Upper lobe of left lung (tissue), 6 donors: ENCODE measurements at places on chromosomes 5 and 9. TPM values are rescaled to one million over a fixed set of nuclear protein-coding genes. Genes with fewer than 3 reads are reported as not detected.

GRCh38 chr9:136212345-136212950 lies 7.5 kb upstream of the LHX3 start:
- H3K27ac ChIP-seq, result no peak overlapping the region
- no peak overlapping the region for H3K4me3 ChIP-seq
- H3K4me1 ChIP-seq, result no peaks in the 10 kb centered on the region
- H3K27me3 ChIP-seq, result no peaks in the 10 kb centered on the region
- no peak for DNase-seq
- peaks cover 31% of the 10 kb centered on the region for H3K36me3 ChIP-seq

GRCh38 chr9:16333691-16334090 lies 536.8 kb downstream of the BNC2 start:
- no peak overlapping the region for H3K4me3 ChIP-seq
- H3K4me1 ChIP-seq, result no peaks in the 10 kb centered on the region
- no peaks in the 10 kb centered on the region for H3K27me3 ChIP-seq
- no peaks in the 10 kb centered on the region for H3K36me3 ChIP-seq
- DNase-seq, result no peak

DNA sequence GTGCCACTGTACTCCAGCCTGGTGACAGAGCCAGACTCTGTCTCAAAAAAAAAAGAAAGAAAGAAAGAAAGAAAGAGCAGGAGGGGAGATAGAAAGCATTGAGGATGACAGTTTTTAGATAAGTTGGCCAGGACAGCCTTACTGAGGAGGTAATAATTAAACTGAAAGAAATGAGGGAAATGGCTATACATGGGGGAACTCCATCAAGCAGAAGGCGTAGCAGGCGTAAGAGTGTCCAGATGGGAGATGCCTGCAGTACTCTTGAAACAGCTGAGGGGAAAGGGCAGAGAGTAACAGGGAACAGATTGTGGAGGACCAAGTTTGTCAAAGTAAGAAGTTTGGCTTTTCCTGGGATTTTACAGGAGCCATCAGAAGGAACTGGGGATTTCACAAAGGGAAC lies 57.5 kb downstream of the HMGCS1 start:
- H3K36me3 ChIP-seq, result no peaks in the 10 kb centered on the region
- H3K27me3 ChIP-seq, result no peaks in the 10 kb centered on the region
- H3K27ac ChIP-seq, result no peak overlapping the region
- no peak for DNase-seq
- H3K4me1 ChIP-seq, result peaks cover 5% of the 10 kb centered on the region
- H3K4me3 ChIP-seq, result no peak overlapping the region

GRCh38 chr9:116476935-116477381 lies 210.1 kb upstream of the TRIM32 start:
- no peak for DNase-seq
- no peaks in the 10 kb centered on the region for H3K4me1 ChIP-seq
- no peaks in the 10 kb centered on the region for H3K27me3 ChIP-seq
- H3K4me3 ChIP-seq, result no peak overlapping the region

DNA sequence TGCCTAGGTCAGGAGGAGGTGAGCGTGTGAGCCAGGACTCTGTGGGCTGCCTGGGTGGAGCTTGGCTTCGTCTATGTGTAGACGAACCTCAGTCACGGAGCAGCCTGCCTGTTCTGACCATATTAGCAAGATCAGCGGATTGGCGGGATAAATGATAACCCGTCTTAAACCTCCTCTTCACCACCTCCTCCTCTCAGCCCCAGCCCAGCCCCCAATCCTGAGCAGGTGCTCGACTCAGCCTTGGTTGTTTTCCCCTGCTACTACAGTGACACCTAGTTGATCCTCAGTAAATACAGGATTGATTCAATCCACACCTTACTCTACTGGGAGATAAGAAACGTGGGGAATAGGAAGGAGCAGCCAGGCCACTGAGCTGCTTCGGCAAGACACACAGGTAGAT lies 286.1 kb downstream of the IRX2 start:
- no peak overlapping the region for H3K4me3 ChIP-seq
- no peak for DNase-seq
- H3K27ac ChIP-seq, result no peak overlapping the region

DNA sequence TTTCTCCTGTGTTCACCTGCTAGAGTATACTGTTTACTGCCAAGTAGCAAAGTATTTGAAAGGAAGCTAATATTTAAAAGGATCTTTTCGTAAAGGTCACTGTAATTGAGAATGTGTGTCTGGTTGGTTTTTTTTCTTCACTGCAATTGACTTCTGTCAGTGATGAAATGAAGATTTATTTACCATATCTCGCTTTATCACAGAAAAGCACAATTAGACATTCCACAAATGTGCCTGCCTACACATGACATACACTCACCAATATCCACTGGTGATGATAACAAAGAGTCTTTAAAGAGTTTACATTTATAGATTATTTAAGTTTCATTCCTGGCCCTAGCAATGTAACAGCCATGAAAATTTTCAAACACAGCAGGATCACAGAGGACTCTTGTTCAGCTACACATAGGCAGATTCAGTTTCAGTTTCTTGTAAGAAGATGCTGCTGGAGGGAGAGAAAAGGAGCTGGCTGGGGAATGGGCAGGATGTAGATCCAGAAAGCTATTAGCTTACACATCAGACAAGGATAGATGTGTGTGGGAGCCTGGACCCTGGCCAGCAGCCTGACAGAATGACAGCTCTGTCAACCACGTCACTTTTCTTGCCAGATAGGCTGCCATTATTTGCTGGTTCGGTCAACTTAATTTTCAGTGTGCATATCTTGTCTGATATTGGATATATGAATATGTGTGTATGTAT lies 104.0 kb downstream of the GDNF start:
- no peak overlapping the region for H3K27ac ChIP-seq
- DNase-seq, result no peak
- H3K4me3 ChIP-seq, result no peak overlapping the region
- H3K36me3 ChIP-seq, result peaks cover 3% of the 10 kb centered on the region
- H3K27me3 ChIP-seq, result no peaks in the 10 kb centered on the region

Gene ANKRD31
- not detected for total RNA-seq

Gene SLC34A3
- total RNA-seq, result not detected

- no peaks in the 10 kb centered on the region for H3K27me3 ChIP-seq
- DNase-seq, result no peak
- H3K4me1 ChIP-seq, result no peaks in the 10 kb centered on the region
- no peak overlapping the region for H3K27ac ChIP-seq
- no peak overlapping the region for H3K4me3 ChIP-seq
- H3K36me3 ChIP-seq, result no peaks in the 10 kb centered on the region
Observed at GRCh38 chr5:103617913-103618312, 55.3 kb upstream of the NUDT12 start.

DNA sequence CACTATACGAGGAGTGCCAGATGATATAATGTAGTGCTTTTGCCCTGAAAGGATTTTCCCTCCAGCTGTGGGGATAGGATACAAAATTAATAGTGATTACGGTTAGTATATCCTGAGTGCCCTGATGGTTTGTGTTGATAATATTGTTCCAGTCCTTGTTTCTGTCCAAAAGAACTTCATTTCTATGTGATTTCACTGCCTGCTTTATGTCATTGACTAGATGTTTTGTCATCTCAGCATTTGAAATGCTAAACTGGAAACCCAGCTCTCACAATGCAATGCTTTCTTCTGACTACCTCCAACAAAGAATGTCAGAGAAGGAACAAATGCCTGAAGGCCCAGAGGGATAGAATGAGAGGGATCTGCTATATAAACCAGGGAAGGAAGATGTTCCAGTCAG lies 177.8 kb downstream of the NIPBL start:
- H3K27ac ChIP-seq, result no peak overlapping the region
- no peaks in the 10 kb centered on the region for H3K27me3 ChIP-seq
- H3K4me1 ChIP-seq, result no peaks in the 10 kb centered on the region
- no peak for DNase-seq
- no peak overlapping the region for H3K4me3 ChIP-seq

Gene IL13
- total RNA-seq, result not detected

Gene PRUNE2
- total RNA-seq, result 14.7 TPM

Gene CCDC183
- 18.5 TPM for total RNA-seq

- peak; percentile 28 for DNase-seq
- peaks cover 32% of the 10 kb centered on the region for H3K36me3 ChIP-seq
- no peaks in the 10 kb centered on the region for H3K27me3 ChIP-seq
- no peak overlapping the region for H3K4me3 ChIP-seq
- peak overlapping the region; percentile 49 for H3K27ac ChIP-seq
Observed at GRCh38 chr5:1515311-1515920, 8.3 kb downstream of the LPCAT1 start.

Gene PCDH1
- total RNA-seq, result 41.3 TPM

Gene CCL21
- total RNA-seq, result 89.5 TPM

DNA sequence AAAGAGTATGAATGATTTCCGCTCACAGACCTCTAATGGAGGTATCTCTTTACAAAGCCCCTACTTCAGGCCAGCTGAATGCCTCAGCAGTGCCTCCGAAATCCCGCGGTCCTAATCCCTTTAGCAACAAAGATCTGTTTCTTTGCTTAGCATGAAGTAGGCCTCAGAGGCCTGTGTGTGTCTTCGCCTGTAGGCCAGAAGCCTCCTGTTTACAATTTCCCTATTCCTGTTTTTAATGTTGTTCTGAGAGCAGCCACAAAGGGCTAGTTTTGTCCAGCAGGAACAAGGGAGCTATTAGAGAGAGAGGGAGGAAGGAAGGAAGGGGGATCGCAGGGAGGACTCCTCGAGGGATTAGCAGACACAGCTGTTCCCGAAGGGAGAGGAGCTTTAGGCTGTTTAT lies 166.4 kb upstream of the SPRY4 start:
- no peaks in the 10 kb centered on the region for H3K27me3 ChIP-seq
- no peaks in the 10 kb centered on the region for H3K36me3 ChIP-seq
- H3K27ac ChIP-seq, result no peak overlapping the region
- H3K4me3 ChIP-seq, result no peak overlapping the region
- no peak for DNase-seq
- H3K4me1 ChIP-seq, result peaks cover 12% of the 10 kb centered on the region

DNA sequence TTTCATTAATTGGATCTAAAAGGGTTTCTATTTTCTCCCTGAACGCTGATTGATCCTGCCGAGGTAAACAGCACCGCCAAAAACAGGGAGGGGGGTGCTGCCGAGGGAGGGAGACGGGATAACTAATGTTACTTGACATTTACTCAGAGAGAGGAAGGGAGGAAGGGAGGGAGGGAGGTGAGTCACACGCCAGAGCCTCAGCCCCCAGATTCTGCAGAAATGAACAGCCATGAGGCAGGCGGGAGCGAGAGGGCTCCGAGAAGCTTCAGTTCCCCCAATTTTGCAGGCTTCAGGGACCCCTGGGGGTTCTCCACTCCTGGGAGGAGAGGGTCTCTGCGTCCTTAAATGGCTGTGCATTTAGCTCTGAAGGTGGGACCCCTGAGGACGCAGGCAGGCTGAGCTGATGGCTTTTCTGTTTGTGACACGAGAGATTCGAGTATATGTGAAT lies 59.1 kb upstream of the IER5L start:
- no peak overlapping the region for H3K27ac ChIP-seq
- no peak for DNase-seq
- H3K4me3 ChIP-seq, result no peak overlapping the region
- H3K4me1 ChIP-seq, result peaks cover 3% of the 10 kb centered on the region
- no peaks in the 10 kb centered on the region for H3K36me3 ChIP-seq

GRCh38 chr5:9930156-9930555 lies 300.0 kb upstream of the TAS2R1 start:
- no peaks in the 10 kb centered on the region for H3K36me3 ChIP-seq
- no peak overlapping the region for H3K4me3 ChIP-seq
- no peak for DNase-seq
- H3K4me1 ChIP-seq, result no peaks in the 10 kb centered on the region
- no peak overlapping the region for H3K27ac ChIP-seq

DNA sequence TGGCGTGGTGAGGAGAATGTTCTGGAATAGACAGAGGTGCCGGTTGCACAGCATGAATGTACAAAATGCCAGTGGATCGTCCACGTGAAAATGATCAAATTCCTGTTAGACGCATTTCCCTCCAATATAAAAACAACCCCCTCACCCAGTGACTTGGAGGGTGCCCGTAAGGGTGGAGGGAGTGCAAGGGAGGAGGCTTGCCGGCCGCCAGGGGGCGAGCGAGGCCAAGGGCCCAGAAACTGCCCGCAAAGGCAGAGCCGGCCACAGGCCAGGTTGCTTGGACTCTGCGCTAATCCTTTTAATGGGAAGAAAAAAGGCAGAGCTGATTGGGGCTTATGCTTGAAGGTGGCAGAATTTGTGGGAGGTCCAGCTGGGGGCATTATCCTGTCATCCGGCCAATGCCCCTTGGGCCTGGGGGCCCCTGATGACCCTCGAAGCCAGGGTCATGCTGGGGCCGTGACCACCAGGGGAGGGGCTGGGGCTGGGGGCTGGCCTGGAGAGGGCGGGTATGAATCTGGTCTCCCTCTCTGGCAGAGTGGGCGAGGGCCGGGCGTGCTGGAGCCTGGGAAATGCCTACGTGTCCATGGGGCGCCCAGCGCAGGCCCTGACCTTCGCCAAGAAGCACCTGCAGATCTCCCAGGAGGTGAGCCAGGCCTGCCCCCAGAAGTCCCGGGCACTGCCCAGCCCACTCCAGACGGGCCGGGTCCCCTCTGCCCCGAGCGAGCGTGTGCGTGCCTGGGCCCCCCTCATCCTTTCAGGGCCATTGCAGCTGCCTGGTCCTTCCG lies 12.0 kb downstream of the GPSM1 start:
- H3K27me3 ChIP-seq, result no peaks in the 10 kb centered on the region
- peaks cover 28% of the 10 kb centered on the region for H3K4me1 ChIP-seq
- no peak overlapping the region for H3K4me3 ChIP-seq
- peak; percentile 96 for DNase-seq
- H3K27ac ChIP-seq, result peak overlapping the region; percentile 13

GRCh38 chr5:165620394-165620793 lies 2115.0 kb downstream of the MAT2B start:
- no peak overlapping the region for H3K4me3 ChIP-seq
- H3K4me1 ChIP-seq, result no peaks in the 10 kb centered on the region
- DNase-seq, result no peak
- no peaks in the 10 kb centered on the region for H3K27me3 ChIP-seq
- H3K36me3 ChIP-seq, result no peaks in the 10 kb centered on the region

GRCh38 chr5:155050384-155051019 lies 36.9 kb downstream of the KIF4B start:
- no peaks in the 10 kb centered on the region for H3K36me3 ChIP-seq
- no peak overlapping the region for H3K27ac ChIP-seq
- H3K27me3 ChIP-seq, result no peaks in the 10 kb centered on the region
- no peaks in the 10 kb centered on the region for H3K4me1 ChIP-seq

- no peak overlapping the region for H3K4me3 ChIP-seq
- H3K36me3 ChIP-seq, result no peaks in the 10 kb centered on the region
- DNase-seq, result no peak
- H3K27ac ChIP-seq, result peak overlapping the region; percentile 8
- no peaks in the 10 kb centered on the region for H3K27me3 ChIP-seq
Observed at GRCh38 chr5:14545308-14545707, 36.3 kb upstream of the OTULINL start.

- H3K36me3 ChIP-seq, result no peaks in the 10 kb centered on the region
- no peak overlapping the region for H3K4me3 ChIP-seq
- H3K27ac ChIP-seq, result peak overlapping the region; percentile 13
- no peak for DNase-seq
- H3K27me3 ChIP-seq, result no peaks in the 10 kb centered on the region
Observed at GRCh38 chr5:52709167-52709925, 78.4 kb upstream of the ITGA1 start.

DNA sequence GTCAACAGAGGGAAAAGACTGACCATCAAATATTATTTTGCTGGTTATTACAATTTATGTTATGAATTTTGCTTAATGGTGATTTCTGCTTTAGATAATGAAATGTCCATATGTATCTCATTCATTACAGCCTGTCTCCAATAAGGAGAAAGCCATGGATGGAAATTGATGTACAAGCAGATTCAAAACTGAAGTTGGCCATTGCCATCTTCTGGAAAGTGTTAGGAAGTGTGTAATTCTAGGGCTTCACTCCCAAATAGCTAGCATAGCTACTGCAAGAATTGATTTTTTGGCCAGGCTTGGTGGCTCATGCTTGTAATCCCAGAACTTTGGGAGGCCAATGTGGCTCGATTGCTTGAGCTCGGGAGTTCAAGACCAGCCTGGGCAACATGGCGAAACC lies 45.8 kb downstream of the DYNC2I2 start:
- no peaks in the 10 kb centered on the region for H3K4me1 ChIP-seq
- no peak overlapping the region for H3K27ac ChIP-seq
- no peaks in the 10 kb centered on the region for H3K27me3 ChIP-seq
- H3K36me3 ChIP-seq, result peaks cover 96% of the 10 kb centered on the region

Gene CRHBP
- total RNA-seq, result 0.81 TPM

Gene PCDHA4
- 4.2 TPM for total RNA-seq
